ENCODE measurements at places on chromosomes 2 and 18.
A peak's percentile ranks its signal among the peaks of the same experiment; 100 is the strongest.

- no peak for DNase-seq
Measured at GRCh38 chr2:10019174-10019573, 24.2 kb upstream of the KLF11 start.

GRCh38 chr18:64278026-64278425, 129.1 kb upstream of the LINC00305 start:
- no peak for DNase-seq

- DNase-seq, result no peak
Measured at GRCh38 chr2:68553098-68553497, 85.7 kb downstream of the APLF start.

DNA sequence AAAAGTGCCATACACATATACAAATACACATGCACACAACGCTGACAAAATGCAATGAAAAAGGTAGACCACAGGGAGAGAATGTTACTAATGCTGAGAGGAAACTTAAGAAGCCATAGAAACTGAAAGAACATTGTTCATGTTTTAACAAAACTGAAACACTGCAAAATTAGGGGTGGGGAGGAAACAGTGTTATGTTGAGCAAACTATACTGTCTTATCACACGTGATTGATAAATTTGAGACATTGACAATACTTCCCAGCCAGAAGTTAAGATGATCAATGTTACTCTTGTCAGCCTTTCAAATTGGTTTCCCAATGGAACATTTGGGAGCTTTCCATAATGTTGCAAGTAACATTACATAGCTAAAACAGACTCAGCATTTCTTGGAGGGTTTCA, 165.5 kb downstream of the L3MBTL4 start:
- DNase-seq, result no peak

DNA sequence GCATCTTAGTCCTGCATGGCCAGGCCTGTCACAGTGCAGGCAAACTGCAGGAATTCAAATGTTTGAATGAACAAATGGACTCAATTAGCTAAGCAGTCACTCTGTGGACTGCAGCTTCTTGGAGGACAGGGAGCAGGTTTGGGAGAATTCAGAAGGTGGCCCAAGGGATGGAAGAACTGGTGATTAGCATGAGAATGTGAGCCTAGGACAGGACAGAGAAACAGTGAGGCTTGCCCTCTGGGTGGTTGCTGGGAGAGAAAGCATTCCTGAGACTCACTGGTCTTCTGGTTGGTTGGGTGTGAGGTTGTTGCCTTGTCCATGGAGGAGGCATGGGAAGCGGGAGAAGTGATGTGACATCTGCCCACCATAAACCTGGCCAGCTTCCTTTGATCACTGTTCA, 13.7 kb downstream of the IL1RL2 start:
- DNase-seq, result no peak

- DNase-seq, result no peak
Measured at GRCh38 chr2:240412211-240412861, 23.1 kb upstream of the GPC1 start.

DNA sequence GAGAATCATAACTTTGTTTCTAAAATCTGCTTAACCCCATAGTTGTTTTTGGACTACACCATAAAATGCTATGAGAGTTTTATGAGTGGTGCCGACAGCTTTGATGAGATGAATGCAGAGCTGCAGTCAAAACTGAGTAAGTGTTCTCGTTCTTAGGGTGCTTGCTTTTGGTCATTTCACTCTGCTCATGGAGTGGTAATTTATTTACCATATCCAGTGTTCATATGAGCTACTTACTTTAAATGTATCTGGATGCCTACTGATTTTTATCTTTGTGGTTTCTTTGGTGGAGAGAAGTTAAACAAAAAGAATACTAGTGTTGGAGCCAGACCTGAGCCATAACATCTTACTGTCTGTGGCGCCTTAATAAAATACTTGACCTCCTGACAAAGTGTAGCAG, 16.4 kb downstream of the NDC80 start:
- no peak for DNase-seq

GRCh38 chr2:179250095-179250494, 14.5 kb downstream of the SESTD1 start:
- peak; percentile 24 for DNase-seq

GRCh38 chr2:189142893-189143759, 36.4 kb downstream of the COL5A2 start:
- DNase-seq, result peak; percentile 62

DNA sequence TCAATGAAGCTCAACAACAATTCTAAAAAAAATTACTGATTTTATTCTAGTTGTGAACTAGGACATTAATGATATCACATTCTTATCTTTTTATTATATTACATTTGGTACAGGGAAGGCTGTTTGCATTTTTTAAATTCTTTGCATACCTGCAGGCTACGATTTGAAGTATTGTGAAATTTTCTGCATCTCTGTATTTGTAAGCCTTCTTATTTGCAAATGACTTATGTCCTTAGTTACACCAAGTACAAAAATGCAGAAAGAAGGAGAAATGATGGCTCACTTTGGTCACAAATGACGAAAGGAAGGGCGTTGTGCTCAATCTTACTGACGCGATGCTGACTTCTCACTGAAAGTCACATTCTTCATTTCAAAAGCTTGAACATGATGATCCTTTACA, 227.5 kb upstream of the SOX11 start:
- no peak for DNase-seq

DNA sequence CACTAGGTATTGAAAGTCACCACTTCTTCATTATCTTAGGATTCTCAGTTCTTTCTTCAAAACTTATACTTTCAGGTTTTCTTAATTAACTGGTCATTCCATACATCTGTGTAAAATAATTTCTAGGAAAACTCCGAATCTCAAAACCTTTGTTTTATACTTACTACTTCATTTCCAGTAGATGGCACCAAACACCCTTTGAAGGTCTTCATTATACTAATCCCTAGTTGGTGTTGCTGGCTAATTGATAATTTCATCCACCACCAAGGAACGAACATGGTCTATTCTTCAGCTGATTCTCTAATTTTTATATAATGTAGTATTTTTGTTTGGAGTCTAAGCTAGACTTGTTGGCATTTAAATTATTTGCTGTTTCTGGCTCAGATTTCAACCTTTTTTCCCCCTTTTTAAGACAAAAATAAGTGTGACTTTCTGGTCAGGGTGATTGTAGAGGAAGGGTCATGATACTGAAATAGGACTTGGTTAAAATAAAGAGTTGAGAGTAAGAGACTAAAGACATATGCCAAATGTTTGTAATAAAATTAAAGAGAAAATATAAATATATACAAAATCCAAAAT, 2.8 kb upstream of the MXD1 start:
- peak; percentile 74 for DNase-seq

- DNase-seq, result no peak
Measured at GRCh38 chr2:122451040-122451439, 695.6 kb downstream of the TSN start.

GRCh38 chr2:7516484-7517063, 599.4 kb downstream of the RNF144A start:
- DNase-seq, result no peak

- no peak for DNase-seq
Measured at GRCh38 chr18:34866310-34866709, 156.2 kb downstream of the DTNA start.

DNA sequence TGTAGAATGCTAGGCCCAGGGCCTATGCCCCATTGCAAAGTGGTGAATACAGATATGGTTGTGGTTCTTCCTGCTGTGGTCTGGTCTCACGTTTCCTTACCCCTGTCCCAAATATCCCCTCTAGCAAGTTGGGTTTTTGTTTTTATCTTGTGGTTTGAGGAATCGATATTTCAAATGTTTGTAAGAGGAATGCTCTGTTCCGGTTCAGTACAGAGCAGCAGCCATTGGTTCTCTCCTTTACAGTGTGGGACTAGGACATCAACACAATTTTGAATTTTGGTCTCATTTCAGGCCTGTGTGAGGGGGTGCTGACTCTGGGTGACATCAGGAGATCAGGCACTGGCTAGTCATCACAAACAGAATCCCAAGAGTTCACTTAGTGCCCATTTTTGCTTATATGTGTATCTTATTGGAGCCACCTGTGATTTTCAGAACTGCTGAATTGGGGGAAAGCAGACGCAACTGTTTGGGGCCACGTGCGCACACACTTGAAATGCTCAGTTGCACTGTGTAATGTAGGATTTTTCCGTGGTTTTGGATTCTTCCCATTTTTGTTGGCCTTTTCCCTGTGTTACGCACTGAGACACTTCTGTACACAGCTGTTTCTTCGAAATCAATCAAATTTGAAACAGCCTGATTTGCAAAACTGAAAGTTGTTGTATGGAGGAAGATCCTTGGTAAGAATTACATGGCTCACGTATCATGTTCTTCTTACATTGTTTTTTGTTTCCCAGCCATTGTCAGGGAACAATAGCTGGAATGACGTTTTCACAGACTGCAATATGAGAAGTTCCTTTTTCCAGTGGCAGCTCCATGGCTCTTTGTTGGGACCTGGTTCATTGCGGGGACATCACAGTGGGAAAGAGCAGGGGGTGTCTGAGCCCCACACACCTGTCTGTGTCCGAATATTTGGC, 8.6 kb downstream of the SH3BP4 start:
- DNase-seq, result no peak

DNA sequence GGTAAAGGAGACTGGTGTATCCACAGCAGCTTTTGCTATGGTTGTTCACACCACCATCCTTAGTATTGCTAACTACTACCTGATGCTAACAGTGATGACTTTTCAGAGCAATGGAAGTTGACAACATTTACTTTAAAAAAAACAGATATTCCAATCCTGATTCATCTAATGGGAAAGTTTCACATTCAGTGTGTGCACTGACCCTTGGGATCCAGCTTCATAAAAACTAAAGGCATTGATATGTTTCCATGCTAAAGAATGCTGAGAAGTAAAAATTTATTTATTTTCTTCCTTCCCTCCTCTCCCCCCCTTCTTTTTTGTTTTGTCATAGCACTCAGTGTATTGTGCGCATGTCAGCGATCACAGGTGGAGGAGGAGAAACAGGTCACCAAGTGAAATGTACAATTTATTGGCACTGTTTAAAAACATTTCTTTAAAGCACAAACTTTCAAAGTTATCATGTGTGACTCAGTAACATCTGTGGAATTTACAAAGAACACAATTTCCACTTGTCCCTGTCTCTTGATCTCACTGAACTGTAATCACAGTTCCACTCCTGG, 229.9 kb downstream of the ALK start:
- no peak for DNase-seq

DNA sequence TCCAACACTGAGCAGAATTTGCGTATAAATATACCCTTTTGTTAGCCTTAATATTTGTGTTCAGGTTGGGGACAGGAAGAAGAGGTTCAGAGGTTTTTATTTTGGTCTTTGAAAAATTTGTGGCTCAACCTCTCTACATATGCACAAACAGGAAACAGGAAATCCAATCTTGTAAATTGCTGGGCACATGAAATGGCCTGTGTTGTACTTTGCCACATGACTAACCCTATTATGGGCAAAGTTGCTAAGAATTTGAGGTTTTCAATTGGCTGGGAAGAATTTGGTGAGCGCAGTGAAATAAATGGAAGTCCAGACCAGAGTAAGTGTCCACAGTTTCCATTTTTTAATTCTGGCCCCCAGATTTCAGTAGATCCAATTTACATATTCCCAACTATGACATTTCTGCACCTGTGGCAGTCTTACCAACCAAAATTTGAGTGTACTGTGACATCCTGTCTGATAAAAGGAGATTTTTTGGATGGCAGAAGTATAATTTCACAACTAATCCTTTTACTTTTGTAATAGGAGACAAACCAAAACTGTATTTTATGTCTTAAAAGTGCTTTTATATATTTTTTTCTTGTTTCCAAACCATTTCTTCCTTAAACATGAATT, 63.6 kb downstream of the COX7A2L start:
- DNase-seq, result peak; percentile 70

DNA sequence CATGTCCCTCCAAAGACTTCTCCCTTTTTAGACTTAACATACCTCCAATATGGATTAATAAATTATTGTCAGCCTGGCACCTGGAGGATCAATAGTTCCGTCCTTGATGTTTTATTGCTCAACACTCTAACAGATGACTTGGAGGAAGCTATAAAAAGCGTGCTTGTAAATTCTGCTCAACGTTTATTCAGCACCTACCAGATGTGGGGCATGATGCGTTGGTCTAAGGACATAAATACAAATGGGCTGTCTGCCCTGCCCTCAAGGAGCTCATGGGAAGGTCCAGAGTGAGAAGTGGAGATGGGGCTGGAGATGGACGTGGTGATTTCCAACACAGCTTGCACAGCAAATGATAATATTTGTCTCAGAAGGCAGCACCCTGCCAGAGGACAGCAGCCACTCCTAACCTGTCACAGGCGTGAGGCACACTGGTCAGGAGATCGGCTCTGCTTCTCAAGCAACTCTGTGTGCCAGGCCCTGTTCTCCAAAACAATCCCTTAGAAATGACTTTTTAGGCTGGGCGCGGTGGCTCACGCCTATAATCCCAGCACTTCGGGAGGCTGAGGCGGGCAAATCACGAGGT, 25.5 kb upstream of the ZCCHC2 start:
- DNase-seq, result no peak

DNA sequence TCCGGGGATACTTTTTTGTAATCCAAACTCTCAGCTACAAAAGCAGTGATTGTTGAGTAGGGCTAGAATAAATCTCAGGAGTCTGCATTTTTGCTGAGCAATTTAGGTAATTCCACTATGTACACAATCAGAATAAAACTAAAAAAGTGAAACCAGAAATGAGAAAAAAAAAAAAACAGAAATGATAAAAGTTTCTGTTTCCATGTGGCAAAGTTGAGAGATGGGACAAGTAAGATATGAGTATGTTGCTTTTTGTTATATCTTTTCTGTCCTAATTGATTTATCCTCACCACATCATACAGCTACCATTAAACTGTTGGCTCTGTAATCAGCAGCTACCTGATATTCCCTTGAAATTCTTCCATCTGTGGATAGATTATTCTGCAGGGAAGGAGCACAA, 92.7 kb downstream of the VWC2L start:
- DNase-seq, result no peak

GRCh38 chr2:208792766-208793165, 386.2 kb downstream of the PTH2R start:
- no peak for DNase-seq

DNA sequence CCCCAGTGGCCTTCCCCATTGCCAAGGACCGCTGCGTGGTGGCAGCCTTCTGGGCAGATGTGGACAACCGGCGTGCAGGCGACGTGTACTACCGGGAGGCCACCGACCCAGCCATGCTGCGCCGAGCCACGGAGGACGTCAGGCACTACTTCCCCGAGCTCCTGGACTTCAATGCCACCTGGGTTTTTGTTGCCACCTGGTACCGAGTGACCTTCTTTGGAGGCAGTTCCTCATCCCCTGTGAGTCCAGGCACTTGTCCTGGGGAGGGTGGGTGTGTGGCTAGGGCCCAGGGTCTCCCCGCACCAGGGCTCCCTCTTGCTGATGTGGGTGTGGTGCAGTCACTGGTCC, 31.9 kb downstream of the SNED1 start:
- DNase-seq, result no peak

DNA sequence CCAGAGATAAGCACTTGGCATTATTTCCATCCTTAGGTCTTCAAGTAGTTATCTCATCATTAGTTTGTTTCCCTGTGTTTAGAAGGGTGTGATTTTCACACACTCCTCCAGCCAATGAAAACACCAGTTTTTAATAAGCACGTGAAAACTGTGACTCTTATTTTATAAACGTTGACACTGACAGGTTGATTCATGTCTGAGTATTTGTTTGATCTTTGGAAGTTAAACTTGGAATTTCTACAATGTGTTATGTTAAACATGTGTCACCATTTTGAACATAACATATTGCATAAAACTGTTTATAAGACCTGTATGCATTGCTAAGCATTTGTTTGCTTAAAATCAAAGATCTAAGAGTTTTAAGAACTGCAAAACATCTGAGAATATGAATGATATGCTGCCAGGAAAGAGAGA, 27.6 kb downstream of the SLC40A1 start:
- DNase-seq, result no peak

GRCh38 chr2:122300758-122301157, 545.3 kb downstream of the TSN start:
- DNase-seq, result no peak
